Hepatocyte (in vitro differentiated cells): ENCODE measurements at places on chromosomes 6 and 20. TPM values are rescaled to one million over a fixed set of nuclear protein-coding genes. Genes with fewer than 3 reads are reported as not detected.

DNA sequence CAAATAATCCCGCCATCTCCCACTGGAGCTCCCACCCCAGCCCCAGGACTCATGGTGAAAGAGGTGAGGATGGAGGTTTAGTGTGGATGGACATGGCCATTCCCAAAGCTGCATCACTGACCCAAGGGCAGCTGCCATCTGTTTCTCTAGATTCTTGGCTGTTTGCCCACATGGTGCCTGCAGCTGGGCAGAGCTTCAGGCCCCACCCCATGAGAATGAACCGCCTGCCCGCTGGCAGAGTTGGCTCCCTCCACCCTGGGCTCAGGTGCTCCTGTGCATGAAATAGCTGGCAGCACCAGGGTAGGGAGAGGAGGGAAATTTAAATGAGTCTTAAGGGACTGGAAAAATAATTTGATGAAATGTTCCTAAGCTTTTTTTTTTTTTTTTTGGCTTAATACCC, 17.4 kb downstream of the SCML4 start:
- H3K27ac ChIP-seq: no peak overlapping the region
- H3K4me1 ChIP-seq: no peaks in the 10 kb centered on the region
- no peak overlapping the region for H3K4me3 ChIP-seq
- no peak for DNase-seq
- no peaks in the 10 kb centered on the region for H3K27me3 ChIP-seq

DNA sequence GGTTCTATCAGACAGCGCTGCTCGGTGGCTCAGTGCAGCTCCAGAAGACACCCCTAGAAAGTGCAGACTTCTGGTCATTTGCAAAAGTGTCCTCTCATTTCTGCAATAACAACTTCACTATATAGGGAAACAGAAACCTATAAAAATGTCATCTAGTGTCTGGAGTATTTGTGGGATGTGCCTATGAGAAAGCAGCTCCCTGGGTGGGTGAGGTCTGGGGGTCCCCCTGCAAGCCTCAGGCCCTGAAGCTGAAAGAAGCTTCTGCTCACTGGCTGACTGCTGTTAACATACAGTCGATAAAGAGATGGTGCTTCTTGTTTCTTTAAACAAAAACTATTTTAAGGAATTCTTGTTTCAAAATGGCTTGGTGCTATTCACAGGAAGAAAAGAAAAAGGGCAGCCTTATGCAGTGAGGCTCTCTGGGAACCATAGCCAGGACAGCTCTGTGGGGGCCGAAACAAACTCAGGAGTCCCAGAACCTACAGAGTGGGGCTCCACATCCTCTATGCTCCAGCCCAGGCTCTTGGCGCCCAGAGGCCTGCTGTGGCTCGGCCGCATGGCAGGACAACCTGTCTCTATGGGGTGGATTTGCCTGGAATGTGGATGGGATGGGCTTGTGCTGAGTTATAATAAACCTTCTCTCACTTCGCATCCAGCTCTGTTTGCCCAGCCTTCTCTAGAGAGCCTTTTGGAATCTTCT, 109.7 kb downstream of the BANF2 start:
- H3K4me1 ChIP-seq: peaks cover 46% of the 10 kb centered on the region
- DNase-seq: peak; percentile 37
- H3K27me3 ChIP-seq: no peaks in the 10 kb centered on the region
- no peak overlapping the region for H3K4me3 ChIP-seq

- no peaks in the 10 kb centered on the region for H3K4me1 ChIP-seq
- H3K27me3 ChIP-seq: no peaks in the 10 kb centered on the region
- no peak overlapping the region for H3K4me3 ChIP-seq
- peak; percentile 22 for DNase-seq
Observed at GRCh38 chr6:103236923-103237322, 1622.8 kb downstream of the HACE1 start.

Gene EMILIN3
- 2.8 and 3.0 TPM in 2 replicates for polyA plus RNA-seq

Gene LINC00237
- polyA plus RNA-seq: not detected in 2 replicates

Gene NSFL1C
- polyA plus RNA-seq: 92.4 and 98.8 TPM in 2 replicates
